Activated naive CD8-positive, alpha-beta T cell treated with anti-CD3 and anti-CD28 coated beads, Interleukin-2, amount 50 U/mL, for 24 hours (primary cell): ENCODE measurements at places on chromosomes 6 and 20.

DNA sequence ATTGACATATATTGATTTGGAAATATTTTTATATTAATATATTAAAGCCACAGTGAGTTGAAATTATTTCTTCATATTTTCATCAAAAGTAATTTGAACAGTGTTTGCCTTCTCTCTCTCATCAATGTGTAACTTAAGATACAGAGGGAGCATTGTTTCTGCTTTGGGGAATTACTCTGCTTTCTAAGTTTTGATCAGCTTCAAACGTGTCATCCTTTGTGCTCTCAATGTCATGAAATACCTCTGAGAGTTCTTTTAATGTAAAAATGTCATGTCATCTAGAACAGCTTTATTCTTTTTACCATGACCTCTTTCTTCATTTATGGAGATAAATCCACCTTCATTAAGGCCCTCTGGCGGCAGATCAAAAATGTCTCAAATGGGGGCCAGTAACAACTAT lies 259.4 kb upstream of the STXBP5 start:
- no peak for DNase-seq

- DNase-seq, result no peak
Observed at GRCh38 chr6:13435477-13436246, 51.7 kb downstream of the GFOD1 start.

- no peak for DNase-seq
Observed at GRCh38 chr6:116439522-116440051, 21.6 kb upstream of the CALHM6 start.

DNA sequence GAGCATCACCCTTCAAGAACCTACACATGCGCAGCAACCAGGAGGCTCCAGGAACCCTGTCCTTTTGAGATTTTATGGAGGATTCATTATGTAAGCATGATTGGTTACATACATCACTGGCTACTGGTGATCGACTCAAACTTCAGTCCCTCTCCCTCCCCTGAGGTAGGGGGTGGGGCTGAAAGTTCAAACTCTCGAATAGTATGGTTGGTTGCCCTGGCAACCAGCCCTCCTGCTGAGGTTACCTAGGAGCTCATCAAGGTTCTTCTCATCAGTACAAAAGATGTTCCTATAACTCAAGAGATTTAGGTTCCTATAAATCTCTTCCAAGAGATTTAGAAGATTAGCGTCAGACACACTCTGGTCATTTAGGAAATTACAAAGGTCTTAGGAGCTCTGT lies 21.9 kb upstream of the ZSCAN9 start:
- no peak for DNase-seq

GRCh38 chr6:46914279-46914810 lies 7.4 kb downstream of the ADGRF5 start:
- DNase-seq, result no peak

DNA sequence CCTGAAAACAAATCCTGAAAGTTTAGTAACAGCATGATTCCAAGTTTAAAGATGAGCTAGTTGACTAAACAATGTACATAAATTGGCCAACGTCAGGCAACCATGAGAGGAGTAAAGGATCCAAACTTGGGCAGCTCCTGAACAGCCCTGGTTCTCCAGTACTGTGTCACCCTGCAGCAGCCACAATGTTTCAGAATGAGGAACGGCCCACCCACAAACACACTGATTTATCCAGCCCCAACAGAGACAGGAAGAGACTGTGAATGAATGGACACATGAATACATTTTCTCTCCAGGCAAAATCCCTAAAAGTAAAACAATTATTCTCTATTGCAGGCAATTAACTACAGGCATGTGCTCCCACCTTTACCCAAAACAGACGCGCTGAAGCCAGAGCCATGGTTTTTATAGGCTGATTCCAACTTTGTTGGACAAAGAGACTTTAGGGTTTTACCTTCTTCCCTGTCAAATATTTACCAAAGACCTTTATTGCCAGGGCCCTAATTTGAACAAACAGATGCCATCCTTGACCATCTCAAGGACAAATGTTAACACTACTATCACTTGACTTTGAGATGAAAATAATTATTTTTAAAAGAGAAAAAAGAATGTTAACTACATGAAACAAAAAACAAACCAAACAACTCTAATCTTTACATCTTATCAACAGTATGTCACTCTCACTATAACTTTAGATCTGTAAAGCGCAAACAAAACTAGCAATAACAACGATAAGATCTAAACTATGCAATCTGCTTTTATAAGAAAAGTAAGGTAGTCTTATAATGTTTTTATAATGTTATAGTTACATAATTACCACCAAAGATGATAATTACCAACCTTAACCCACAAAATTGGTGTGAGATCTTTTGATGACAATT lies 22.9 kb downstream of the CNKSR3 start:
- DNase-seq, result no peak

GRCh38 chr20:17377231-17377630 lies 150.4 kb downstream of the PCSK2 start:
- no peak for DNase-seq

DNA sequence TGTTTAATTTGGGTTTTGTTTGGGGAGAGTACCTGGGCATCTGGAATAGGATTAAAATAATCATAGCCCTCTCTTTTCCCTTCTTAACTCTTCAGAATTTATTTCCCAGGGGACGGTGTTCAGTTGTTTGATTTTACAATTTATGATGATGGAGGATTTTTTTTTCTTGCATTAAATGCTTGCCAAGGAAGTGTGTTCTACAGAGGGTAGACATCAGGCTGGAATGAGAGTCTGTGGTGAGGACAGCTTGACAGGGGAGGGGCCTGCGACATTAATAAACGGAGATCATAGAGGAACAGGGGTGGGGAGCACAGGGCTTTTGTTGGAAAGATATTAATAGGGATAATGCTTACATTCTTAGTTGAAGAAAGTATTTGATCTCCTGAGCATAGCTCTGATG lies 297.5 kb downstream of the CLIC5 start:
- DNase-seq, result no peak

DNA sequence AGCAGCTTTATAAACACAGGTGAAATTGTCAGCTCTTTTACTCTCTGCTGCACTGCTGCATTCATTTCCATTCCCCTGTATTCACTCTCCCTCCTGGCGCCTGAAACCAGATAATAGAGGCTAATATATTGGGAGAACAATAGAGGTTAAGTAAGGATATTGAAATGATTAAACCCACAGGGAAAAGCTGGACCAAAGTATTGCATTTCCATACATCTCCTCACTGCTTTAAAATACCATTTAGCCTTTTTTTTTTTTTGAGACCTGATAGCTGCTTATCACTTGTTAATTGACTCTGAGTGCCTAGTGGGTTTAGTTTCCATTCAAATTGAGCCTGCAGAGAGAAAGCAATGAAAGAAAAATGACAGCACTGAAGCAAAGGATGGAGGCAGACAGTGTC lies 540.5 kb upstream of the IMPG1 start:
- DNase-seq, result no peak

GRCh38 chr6:153595903-153596302 lies 443.1 kb upstream of the OPRM1 start:
- DNase-seq, result no peak

DNA sequence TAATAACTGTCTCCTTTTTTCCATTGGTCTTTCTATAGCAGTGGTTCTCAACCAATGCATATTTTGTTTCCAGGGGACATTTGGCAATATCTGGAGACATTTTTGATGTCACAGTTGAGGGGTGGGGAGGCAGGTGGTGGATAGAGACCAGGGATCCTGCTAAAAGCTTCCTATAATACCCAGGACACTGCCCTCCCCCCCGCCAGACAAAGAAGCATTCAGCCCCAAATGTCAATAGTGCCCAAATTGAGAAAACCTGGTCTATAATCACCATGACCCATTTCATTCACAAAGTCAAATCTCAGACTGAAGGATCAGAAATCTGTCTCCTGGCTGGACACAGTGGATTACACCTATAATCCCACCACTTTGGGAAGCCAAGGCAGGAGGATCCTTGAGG lies 128.8 kb downstream of the BMP7 start:
- DNase-seq, result no peak

DNA sequence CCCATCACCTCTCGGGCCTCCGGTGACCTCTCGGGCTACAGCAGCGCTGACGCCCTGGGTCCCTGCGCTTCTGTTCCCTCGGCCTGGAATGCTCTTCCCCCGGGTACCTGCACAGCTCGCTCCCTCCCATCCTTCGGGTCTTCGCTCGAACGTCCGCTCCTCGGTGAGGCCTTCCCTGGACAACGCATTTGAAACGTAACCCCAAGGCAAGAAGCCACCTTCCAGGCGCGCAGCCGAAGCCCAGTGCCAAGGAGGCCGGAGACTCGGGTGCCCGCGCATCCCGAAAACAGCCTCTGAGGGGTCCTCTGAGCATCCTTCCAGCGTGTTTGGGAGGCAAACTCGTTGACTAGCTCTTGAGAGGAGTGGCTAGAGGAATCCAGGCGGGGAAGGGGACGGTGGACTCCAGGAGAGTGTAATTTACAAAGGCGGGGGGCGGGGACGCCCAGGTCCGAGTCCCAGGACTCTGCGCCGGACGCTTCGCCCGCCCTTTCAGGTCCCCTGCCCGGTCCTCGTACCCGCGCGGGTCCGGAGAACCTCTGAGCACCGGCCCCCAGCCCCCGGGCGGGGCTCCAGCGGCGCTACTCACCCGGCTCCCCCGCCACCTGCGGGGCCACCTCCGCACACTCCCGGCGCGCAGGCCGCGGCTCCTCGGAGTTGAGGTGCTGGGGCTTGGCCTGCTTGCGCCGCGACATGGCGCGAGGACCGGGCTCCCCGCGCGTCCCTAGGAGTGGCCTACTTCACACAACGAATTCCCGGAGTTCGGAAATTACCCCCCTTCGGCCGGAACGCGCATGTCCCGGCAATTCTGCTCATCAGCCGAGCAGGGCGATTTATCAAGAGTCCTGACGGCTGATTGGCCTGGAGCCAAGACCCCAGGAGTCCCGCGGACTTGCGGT lies 86.8 kb downstream of the ZFP64 start:
- peak; percentile 14 for DNase-seq

GRCh38 chr6:6694825-6695624 lies 106.5 kb downstream of the LY86 start:
- DNase-seq, result no peak

GRCh38 chr6:93040375-93040774 lies 379.0 kb downstream of the EPHA7 start:
- DNase-seq, result no peak

- no peak for DNase-seq
Observed at GRCh38 chr20:45109634-45110033, 5.3 kb downstream of the WFDC5 start.

DNA sequence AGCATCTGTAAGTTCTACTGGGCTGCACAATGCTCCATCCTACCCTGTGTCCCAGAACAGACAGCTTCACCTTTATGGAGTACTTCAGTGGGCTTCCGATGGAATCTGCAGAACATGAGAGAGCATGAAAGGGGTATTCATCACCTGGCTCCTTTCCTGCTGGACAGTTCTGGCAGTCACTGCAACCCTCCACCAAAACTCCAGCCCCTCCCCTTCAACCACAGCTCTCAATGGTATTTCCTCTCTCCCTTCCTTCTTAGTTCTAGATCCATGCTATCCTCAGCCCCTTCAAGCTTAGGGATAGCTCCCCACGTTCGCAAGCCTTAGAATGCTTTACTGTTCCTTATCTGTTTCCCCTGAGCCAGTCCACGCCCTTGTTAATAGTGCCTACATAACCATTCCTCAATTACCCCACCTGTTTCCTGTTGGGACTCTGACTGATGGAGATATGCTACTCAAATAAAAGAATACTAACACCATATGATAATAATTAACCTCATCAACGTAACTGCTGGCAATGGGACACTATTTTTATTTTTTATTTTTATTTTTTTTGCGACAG lies 26.8 kb downstream of the TRAM2 start:
- no peak for DNase-seq

DNA sequence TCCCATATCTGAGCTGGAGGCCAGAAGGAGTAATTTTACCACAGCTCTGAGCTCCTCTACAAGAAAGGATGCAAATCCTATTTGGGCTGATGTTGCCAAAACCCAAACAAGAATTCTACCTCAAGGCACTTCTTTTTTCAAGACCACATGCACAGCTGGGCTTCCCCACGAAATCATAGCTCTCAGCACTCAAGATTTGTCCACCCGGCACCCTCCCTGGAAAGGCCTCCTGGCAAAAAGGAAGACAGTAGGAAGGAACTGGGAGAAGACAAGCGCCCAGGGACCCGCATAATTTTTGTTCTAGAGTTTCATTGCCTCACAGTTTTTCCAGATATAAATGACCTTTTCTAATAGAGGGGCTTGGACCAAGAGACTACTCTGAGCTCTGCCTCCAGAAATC lies 90.5 kb downstream of the BANF2 start:
- DNase-seq, result no peak

DNA sequence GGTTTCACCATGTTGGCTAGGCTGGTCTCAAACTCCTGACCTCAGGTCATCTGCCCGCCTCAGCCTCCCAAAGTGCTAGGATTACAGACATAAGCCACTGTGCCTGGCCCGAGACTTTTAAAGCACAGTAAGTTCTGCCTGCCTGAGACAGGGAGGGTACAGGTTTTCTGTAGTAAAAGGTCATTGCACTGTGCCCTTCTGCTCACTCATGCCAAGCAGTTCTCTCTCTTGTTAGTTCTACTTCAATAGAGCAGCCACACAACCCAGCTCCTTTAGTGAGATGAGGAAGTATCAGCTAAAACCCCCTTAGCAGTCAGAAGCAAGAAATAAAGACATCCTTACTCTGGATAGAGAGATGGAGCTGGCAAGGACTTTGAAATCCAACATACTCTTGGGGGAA lies 52.4 kb upstream of the ARMH2 start:
- no peak for DNase-seq

GRCh38 chr6:162856885-162857284 lies 129.1 kb downstream of the PACRG start:
- DNase-seq, result no peak

- no peak for DNase-seq
Observed at GRCh38 chr6:44800171-44800783, 412.8 kb downstream of the CDC5L start.

GRCh38 chr6:52503851-52504781 lies 72.7 kb downstream of the TRAM2 start:
- no peak for DNase-seq

DNA sequence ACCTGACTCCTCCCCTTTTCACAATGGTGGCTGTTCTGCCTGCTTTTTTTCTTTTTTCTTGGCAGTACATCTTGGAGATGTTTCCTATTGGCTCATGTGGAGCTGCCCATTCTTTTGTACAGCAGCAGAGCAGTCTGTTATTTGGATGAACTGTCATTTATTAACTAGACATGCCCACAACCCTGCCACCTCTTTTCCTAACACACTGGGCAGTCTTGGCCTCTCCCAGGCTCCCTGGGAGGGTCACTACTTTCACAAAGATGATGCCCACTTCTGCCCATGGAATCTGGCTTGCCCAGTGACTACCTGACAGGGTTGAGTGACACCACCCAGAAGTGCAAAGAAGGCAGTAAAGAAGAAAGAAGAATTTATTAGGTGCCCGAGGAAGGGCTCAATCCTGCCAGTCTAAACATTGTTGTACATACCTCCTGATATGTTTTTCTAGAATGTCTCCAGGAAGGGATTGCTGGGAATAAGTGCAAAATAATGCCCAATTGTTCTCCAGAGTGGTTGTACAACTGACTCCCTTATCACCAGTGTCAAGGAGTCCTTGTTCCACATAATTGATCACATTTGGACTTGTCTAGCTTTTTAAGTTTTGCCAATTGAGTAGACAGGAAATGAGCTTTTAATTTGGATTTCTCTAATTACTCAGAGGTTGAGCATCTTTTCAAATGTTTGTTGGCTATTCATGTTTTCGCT lies 19.7 kb upstream of the SCRT2 start:
- DNase-seq, result no peak
